Fibroblast of skin of scalp (primary cell): ENCODE measurements at places on chromosomes 11 and 22.

DNA sequence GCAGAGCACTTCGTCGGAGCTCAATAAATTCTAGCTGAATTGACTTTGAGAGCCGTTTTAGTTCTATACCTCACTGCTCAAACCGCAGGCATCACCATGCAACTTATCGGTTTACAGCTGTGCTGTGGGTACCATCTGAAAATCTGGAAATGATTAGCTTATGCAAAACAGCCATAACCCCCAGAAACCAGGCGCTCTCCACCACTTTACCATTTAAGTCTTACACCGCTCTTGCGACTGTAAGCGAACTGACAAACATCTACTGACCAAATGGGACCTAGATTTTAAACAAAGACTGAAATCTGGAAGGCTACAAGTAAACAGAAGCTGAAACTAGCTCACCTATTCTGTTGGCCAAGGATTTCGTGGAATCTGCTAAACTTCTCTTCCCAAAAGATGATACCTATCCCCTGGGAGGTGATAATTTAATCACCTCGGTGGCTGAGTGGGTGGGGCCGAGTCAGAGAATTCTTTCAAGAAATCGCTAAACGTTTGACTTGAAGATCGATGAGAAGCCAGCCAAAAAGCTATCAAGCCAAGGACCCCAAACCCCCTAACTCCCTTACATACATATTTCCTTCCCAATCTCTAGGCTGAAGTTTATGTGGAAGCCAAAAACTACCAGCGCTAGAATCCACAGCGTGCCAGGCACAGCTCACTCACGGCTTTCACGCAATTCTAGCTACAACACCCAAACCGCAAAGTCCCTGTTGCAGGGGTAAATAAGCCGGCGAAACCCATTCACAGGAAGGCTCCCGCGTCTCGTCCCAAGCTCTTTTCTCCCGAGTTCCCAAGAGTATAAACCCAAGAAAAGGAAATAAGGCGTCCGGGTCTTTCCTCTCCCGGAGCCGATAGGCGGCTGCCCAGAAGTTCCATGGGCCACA, 644 bp downstream of the SPTY2D1 start:
- DNase-seq, result peak; percentile 48

GRCh38 chr11:73218106-73218829, at the start of gene P2RY2:
Gene P2RY2, plus strand, starts transcription at chr11:73218281. Its CDS starts 15,879 bp downstream, at chr11:73234160.
- no peak for DNase-seq

DNA sequence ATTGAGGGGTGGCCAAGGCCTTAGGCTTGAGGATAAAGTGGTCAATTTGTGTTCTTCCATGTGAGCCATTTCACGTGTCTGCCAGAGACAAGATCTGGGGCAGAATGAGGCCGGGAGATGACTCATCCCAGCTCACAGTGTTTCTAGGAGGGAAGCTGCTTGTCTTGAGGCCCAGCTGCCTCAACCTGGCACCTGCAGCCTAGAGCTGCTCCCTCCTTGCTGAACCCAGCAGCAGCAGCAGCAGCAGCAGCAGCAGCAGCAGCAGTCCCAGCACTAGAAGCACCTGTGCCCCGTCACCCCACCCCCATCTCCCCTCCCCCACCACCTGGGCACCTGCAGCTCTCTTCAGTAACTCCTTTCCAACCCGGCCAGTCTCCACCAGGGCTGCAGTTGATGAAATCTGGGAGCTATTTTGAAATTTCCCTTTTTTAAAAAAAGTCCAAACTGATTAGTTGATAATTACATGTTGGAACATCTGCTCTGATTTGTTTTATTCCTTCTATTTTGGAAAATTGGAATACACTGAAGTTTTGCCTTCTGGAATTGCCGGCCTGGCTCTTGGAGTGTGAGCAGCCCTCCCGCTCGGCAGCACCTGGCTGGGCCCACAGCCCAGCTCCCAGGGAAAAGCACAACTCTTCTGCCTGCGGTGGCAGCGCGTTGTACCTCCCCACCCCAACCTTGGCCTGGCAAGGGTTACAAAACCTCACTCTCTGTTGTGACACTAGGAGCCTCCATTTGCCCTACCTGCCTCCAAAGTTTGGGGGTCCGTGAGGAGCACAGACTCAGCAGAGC, 143.5 kb downstream of the NXPE2 start:
- no peak for DNase-seq

- no peak for DNase-seq
Measured at GRCh38 chr22:48820481-48821345, 1007.0 kb downstream of the BRD1 start.

DNA sequence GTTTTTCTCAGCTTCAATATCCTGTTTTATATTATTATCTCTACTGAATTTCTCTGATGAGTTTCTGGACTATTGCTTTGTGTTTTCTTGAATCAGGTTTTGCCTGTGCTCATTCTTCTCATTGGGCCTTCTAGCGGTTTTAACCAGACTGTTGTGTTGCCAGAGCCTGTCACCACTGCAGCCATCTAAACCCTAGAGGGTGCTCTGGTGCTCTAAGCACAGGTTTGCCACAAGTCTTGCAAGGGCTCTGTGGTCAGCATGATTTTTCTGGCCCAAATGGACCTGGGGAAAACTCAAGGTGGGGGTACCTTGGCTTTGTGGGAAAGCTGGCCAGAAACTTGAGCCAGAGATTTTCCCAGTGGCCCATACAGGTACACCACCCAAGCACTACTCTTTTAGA, 52.4 kb upstream of the TYR start:
- DNase-seq, result no peak

DNA sequence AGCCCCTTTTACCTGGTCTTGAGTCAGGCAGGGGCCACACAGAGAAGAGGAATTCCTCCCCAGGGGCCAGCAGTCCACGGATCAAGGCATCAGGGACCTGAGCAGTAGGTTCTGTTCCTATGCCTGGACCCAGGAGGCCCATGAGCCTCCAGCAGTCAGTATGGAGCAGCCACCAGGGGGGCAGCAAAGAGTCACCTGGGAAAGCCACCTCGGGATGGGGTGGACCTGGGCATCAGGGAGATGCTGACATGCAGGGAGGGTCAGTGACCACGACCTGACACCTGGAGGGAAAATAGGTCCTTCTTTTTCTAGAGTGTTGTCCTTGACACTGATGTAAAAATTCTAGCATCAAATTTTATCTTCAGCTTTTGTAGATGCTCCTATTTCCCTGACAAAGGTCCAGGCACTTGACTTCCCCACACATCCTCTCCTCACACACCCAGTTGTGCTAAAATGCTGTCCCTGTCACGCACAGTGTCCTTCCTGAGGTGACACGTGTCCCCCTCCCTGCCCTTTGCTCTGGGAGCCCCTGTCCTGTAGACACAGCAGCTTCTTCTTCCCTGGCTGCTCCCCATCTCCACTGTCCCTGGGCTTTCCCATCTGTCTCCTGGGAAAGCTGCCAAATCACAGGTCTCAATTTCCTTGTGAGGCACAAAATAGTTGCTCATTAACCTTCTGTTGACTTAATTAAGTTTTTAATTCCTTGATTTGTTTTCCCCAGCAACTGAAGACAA, 70.0 kb upstream of the IGLL5 start:
- no peak for DNase-seq

DNA sequence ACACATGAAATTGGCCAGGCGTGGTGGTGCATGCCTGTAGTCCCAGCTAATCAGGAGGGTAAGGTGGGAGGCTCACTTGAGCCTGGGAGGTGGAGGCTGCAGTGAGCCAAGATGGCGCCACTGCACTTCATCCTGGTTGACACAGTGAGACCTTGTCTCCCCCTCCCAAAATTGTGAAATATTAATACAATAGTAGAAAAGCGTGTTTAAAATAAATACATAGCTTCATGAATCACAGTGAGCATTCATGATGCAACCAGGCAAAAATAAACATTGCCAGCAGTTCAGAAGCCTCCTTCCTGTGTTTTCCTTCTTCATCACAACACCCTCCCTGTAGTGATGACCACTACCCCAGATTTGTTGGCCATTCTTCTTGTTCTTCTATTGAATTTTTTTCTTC, 4.3 kb upstream of the TEAD1 start:
- peak; percentile 70 for DNase-seq
